ENCODE measurements at places on chromosomes 12 and 14.

DNA sequence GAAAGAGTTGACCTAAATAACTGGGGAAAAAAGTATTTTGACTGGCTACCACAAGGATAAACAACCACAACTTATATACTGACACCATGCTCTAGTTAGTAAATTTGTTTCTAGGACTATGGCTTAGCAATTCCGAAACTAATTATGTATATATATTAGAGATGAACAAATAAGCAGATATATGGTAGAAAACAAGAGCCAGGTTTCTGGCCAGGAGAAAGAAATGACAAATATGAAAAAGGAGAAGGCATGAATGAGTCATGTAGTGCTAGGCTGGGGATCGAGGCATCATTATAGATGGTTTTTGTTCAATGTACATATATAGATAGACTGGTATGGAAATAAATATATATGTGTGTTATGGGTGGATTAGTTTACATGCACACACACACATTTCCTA lies 5.5 kb upstream of the LRRC74A start:
- DNase-seq = no peak

GRCh38 chr12:16454481-16454880 lies 107.0 kb downstream of the MGST1 start:
- DNase-seq = no peak

GRCh38 chr12:27851311-27851710 lies 71.3 kb upstream of the MANSC4 start:
- no peak for DNase-seq

- DNase-seq = peak; percentile 82
Measured at GRCh38 chr12:98653866-98654493, 8.9 kb downstream of the APAF1 start.

DNA sequence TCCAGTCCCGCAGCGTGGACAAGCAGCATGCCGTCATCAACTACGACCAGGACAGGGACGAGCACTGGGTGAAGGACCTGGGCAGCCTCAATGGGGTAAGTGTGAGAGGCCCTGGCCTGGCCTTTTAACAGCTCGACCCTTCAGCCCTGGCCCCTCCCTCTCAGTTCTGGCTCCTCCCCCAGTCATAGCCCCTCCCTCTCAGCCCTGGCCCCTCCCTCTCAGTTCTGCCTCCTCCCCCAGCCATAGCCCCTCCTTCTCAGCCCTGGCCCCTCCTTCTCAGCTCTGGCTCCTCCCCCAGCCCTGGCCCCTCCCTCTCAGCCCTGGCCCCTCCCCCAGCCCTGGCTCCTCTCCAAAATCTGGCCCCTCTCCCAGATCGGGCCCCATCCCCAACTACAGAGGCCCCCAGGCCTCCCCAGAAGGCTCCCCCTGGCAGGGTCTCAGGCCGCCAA lies 11.2 kb downstream of the CEP170B start:
- DNase-seq = peak; percentile 51

DNA sequence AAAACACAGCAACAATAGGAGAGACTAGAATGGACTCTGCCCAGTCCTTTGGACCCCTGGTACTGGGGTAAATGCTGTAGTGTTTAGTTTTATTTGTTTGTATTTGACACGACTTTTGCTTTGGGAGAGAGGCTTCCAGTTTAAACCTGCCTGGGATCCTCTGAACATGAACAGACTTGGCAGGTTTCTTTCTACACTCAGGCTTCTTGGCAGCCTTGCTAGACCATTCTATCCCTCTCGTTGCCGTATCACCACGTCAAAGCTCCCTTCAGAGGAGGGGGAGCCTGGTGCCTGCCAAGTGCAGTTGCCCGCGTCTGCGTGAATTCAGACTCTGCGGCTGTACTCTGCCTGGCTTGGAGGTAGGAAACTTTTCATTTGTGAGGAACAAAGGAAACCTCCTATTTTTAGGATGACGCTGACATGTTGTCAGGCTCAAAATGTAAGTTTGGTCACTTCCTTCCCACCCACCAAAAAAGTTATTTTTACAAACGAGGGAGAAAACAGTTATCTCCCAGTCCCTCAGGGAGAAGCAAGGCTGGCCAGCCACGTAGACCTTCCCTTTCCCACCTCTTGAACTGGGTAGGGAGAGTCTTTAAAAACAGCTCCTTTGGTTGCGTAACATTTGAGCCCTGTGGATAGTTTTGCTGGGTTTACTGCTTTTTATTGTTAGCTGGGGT lies 25.9 kb downstream of the CD9 start:
- peak; percentile 68 for DNase-seq

DNA sequence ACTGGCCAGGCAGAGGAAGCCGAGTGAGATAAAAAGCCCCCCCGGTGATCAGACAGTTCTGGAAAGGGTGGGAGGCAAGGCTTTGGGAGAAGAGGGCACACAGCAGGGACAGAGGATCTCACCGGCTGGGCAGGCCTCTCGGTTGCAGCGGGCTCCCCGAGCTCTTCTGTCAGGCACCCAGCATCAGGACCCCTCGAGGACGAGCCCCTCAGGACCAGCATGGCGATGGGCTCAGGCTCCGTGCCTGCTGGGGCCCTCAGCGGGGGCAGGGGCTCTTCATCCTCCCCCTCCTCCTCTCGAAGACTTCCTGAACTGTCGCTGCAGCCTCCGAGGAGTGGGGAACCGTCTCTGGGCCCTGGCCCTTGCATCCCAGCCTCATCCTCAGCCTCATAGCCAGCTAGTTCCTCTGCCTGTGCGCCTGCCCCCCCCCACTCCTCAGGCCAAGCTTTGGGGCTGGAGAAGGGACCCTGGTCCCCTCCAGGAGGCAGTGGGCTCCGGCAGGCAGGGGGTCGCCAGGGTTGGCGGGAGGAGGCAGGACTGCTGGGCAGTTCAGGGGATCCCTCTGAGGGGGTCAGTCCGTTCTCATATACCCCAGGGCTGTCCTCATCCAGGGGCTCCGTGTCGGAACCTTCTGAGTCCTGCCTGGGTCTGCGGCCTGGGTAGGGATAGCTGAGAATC lies 3.4 kb upstream of the AP1G2 start:
- DNase-seq = no peak

DNA sequence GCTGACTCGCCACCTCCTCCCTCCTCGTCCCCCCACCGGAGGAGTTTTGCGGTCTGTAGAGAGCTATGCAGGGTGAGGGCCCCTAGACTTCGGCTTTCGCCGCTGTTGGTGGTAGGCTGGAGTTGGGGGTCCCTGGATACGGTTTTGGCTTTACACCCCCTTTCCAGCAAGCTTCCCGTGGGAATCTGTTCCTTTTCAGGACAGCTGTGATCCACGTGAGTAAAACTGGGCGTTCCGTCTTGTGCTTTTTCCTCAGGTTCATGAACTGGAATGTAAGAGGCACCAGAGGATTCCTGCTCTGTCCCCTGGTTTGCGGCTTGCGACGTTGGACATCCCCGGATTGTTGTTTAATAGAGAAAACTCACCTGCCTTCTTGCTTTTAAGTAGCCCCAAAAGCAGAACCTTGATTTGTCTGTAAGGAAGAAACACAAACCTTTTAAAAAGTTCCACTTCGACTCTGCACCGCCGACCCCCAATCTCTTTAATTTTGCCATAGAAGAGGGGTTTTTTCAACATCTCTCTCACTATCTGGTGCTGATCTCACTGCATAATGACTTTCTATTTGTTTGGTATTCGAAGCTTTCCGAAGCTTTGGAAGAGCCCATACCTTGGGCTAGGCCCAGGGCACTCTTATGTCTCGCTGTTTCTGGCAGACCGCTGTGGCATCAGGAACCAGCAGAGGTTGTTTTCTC lies 490 bp downstream of the PRORP start:
- peak; percentile 19 for DNase-seq

GRCh38 chr12:8078398-8078797 lies 3.7 kb upstream of the NECAP1 start:
- DNase-seq = peak; percentile 79

DNA sequence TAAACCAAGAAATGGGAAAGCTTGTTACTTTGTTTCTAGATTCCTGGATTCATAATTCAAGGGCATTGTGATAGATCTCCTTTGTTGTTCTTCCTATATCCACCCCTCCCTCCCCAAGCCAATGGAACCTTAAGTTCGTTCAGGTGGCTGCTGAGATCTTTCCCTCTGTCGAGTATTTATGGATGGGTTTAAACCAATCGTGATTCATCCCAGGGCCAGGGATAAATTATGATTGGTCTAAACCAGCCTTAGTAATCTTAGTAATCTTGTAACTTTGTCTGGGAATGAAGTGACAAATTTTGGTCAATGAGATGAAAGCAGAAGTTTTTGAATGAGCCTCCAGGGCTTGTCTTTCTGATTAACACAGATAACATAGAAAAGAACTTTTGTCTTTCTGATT lies 56.1 kb upstream of the PCED1B start:
- DNase-seq = no peak

- DNase-seq = no peak
Measured at GRCh38 chr12:101707131-101707782, 9.8 kb downstream of the CHPT1 start.

- DNase-seq = no peak
Measured at GRCh38 chr14:53963320-53964227, 6.9 kb upstream of the BMP4 start.

DNA sequence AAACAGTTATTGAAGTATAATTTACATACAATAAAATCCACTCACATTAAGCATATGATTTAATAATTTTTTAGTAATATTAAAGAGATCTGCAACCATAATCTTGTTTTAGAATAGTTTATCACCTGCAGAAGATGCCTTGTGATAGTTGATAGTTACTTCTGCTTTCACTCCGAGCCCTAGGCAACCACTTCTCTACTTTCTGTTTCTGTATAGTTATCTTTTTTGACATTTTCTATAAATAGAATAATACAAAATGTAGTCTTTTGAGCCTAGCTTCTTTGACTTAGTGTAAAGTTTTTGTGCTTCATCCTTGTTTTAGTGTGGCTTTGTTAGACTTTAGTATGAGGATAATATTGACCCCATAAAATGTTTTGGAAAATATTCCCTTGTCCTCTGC lies 111.0 kb downstream of the MNAT1 start:
- DNase-seq = peak; percentile 6

- DNase-seq = no peak
Measured at GRCh38 chr14:103871596-103872480, 24.5 kb upstream of the PPP1R13B start.

GRCh38 chr14:69919815-69920214 lies 40.6 kb downstream of the SMOC1 start:
- DNase-seq = no peak

DNA sequence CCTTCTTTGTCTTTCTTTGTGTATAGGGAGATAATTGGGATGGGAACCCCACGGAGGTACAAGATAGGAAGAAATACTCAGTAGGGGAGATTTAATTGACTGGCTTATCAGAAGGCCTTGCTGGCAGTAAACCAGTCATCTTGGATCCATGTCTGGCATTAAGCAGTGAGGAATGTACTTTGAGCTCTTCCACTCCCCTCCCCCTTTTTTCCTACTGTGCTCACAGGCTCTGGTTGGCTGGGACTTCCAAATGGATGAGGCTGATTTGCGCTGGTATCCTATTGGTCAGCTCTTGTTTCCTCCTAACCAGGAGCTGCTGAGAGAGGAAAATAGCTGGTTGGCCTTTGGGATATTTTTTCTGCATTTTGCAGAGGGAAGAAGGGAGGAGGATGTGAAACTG lies 24.7 kb downstream of the NGDN start:
- DNase-seq = no peak

DNA sequence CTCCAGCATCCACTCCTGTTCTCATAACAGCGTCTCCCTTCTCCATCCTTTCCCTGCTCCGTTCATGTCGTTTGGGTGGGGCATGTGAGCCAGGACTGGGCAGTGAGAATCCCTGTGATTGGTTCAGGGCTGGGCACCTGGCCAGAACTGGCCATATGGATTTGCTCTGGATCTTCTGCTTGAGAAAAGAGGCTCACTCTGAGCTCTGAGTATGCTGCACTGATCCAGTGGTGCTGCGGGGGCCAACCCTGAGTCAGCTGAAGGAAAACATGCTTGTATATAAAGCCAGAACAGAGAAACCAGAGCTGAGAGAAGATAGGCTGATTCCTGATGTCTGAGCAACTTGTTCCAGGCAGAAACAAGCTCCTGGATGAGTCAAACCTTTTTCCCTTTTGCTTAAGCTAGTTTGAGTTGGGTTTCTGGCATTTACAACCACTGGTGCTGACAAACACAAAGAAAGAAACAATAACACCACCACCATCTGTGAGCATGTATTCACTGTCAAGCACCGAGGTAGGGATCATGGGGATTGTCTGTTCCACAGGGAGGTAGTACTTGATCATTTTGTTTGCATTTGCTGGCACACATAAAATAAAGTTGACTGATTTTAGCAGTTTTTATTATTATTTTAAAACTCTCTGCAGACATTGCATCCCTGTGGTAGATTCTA lies 14.0 kb upstream of the HPD start:
- peak; percentile 20 for DNase-seq

DNA sequence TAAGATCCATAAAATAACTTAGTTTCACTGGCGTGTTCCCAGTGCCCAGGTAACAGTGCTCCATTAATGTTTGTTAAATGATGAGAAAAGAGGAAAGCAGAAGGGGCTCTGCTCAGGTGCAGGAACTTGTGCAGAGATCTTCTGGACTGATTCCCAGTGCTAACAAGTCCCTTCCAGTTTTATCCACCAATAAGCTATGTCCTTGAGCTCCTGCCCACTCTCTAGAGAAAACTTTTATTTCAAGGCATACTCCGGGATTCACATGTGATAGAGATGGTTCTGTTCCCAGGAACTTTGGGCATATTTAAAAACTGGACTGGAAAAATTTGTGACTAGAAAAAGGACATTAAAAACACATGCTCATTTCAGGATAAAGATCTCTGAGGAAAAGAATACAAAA lies 1.9 kb downstream of the GYS2 start:
- no peak for DNase-seq

DNA sequence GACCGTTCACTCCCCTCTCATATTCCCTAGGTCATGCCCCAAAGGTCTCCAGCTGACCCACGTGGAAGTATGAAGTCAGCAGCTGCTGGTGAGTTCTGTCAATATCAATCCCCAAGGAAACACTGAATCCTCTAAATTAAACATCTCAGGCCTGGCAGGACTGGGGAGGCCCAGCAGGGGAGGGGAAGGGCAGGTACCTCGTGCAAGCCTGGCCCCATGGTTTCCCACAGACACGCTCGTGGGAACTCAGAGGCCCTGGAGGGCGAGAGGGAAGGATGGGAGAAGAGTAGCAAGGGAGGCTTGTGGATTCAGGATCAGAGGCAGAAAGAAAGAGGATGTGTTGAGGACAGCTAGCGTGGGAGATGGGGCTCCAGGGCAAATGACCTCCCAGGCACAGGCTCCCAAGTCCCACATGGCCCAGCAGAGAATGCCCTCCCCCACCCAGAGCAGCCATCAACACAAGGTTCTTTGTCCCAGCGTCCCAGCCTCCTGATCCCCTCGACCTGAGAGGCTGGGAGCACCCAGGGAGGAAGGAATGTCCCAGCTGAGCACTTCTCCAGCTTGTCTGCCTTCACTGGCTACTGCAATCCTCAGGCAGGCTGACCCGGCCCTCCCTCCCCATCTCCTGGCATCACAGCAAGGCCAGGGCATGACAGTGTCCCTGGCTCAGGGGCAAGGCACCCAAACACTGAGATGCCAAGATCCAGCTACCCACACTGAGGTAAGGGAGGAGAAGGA lies 20.1 kb upstream of the RPLP0 start:
- DNase-seq = no peak

DNA sequence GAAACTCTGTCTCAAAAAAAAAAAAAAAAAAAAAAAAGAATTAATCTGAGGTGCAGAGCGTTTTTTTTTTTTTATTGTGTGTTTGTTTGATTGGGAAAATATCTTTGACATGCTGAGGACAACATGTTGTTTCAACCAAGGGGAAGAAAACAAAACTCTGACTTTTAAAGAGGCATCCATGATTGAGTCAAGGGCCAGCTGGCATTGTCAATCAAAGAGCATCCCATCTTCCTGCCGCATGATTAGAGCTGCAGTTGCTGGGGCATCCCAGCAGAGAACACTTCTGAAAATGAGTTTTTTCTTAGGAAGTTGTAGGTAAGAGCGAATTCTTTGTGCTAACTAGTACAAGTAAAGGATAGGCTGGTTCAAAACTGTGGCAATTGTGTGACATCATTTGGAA lies 200.9 kb upstream of the DAAM1 start:
- no peak for DNase-seq

Measured in suppressor macrophage treated with lipopolysaccharide for 1 hour (primary cell).